ENCODE measurements at places on chromosomes 3 and 15.
A peak's percentile ranks its signal among the peaks of the same experiment; 100 is the strongest.

GRCh38 chr15:86644339-86644738 lies 564.7 kb downstream of the AGBL1 start:
- no peak for DNase-seq

GRCh38 chr3:143363276-143363675 lies 243.7 kb downstream of the CHST2 start:
- DNase-seq, result no peak

GRCh38 chr3:37926611-37927010 lies 64.0 kb upstream of the VILL start:
- no peak for DNase-seq

- no peak for DNase-seq
Observed at GRCh38 chr3:24944805-24945520, 450.3 kb upstream of the THRB start.

DNA sequence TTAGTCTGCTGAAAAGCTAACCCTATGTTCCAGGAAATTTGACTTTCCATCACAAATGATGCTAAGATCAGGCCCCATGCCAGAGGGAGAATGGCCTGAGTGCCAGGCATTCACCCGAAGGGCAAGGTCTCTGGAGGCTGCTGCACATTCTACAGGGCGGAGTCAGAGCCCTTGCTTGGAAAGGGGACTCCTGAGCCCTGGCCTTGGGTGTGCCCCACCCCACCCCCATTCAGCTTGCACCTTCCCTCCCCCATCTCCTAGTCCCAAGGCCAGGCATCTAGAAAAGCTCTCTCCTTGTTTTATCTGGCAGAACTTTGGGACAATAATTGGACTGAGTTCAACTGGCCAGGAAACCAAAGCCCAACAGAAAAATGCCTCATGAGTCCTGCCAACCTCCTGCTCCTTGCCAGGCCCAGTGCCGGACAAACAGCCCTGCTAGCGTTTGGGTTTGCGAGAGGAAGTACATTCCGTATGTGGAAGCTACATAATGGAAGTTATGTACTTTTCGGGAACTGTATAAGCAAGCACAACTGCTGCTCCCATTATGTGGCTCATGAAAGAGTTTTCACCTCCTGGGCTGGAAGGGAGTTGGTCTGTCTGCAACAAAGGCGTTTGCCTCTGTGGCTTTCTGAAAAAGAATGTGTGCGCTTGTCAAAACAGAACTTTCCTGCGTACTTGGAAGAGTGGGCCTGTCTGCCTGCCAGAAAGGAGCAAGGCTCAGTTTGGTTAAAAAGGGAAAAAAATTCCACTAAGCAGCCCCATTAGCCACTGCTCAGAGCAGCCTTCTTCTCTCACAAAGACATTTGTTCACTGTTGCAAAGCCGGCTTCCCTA lies 321.5 kb upstream of the CTNNB1 start:
- DNase-seq, result no peak

DNA sequence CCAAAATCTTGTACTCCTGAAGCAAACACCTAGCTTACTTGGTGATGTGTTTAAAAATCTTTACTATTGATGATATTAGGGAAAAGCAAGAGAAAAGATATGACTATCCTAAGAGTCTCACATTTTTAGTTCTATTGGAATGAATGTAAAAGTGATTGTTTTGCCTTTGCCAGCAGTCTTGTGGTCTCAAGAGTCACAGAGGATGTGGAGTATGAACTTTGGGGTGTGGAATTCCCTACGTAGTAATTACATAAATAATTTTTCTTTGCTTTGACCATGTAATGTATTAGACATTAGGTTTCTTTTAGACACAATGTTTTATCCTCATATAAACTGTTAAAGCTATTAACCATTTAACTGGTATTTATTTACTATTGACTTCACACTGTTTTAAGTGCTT lies 387.6 kb downstream of the NAALADL2 start:
- DNase-seq, result no peak

- no peak for DNase-seq
Observed at GRCh38 chr3:15978801-15979200, 181.0 kb upstream of the ANKRD28 start.

- no peak for DNase-seq
Observed at GRCh38 chr3:38538773-38539353, 42.7 kb downstream of the EXOG start.

DNA sequence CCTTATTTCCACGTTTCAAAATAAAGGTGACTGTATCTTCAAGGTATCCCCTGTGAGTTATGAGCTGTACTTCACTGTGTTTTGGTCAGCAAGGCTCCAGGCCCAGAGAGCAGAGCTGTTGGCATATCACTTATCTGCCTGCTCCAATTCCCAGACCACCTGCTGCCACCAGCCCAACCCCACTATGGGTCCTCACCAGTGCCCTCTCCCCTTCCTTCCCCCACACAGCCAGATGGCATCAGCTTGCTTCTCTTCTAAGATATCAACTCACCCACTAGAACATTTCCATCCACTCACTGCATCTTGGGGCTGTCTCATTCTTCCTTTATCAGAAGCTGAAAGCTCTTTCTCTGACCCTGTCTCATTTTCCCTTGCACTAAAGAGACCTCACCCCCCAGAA lies 136.9 kb upstream of the EIF1B start:
- DNase-seq, result no peak

GRCh38 chr3:105253225-105253624 lies 113.5 kb upstream of the ALCAM start:
- DNase-seq, result no peak

DNA sequence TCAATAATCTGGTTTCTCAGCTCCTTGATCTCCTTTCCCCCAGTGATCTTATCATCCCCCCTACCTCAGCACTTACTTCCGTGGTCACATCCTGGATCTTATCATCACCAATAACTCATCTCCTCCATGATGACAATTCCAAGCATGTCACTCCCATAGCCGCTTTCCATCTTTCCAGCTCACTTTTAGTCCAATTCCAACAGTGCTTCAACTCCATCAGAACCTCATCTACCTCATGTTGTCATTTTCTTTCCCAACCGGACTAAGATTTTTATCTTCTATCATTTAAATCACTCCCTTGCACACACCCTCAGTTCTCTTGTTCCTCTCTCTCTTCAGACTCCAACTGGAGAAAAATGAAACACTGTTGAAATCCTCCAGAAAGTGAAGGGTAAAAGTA lies 75.9 kb upstream of the UBE2E2 start:
- DNase-seq, result no peak

DNA sequence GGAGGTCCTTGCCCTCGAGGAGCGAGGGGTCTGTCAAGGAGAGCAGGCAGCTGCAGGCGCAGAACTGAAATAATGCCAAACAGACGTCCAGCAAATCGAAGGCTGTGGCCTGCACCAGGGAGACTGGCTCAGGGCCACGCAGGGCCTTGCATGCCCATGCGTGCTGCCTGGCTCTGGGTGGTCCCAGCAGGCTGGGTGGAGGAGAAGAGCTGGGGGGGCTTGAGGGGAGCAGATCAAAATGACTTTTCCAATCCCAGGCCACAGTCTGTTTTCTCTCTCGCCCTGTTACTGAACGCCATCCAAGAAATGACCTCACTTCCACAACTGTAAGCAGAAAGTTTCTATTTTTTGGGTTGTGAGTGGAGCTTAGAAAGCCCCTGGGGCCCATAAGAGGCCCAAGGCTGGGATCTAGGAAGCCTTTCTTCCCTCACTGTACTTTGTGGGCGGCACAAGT lies 96.9 kb upstream of the RPL32 start:
- no peak for DNase-seq

DNA sequence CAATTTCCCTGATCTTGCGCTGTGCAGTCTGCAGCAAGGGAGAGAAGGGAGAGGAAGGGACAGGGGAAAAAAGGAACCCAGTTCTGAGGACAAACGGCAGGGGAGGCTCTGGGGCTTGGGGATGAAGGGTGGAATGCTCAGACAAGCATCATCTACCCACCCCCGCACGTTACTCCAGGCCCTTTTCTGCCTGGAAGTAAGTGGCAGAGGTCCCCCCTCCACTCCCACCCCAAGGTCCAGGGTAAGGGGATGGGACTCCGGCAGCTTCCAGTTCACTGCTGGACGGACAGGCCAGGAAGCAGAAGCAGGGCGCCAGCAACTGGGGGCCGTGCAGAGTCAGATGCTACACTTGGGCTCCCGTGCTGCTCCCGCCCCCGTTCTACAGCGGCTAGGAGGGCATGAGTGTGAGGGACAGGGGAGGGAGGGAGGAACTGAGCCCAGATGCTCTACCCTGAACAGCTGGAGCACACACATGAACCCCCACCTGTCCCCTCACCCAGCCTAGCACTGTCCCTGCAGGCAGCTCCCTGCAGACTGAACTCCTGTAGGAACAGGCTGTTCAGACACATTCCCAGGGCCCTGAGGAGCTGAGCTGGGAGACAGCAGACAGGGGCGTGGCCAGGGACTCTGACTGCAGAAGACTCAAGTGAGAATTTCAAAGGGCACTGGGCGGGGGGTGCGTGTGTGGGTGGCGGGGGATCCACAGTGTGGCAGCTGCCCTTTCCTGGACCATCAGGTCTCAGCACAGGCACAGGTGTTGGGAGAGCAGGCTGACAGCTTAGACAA lies 59.7 kb downstream of the SENP2 start:
- DNase-seq, result peak; percentile 55

GRCh38 chr3:46468753-46469600 lies 4.3 kb upstream of the LTF start:
- DNase-seq, result no peak

GRCh38 chr3:119690043-119690656 lies 12.7 kb upstream of the CFAP91 start:
- DNase-seq, result no peak

- no peak for DNase-seq
Observed at GRCh38 chr15:41690636-41691035, 30.4 kb downstream of the MGA start.

DNA sequence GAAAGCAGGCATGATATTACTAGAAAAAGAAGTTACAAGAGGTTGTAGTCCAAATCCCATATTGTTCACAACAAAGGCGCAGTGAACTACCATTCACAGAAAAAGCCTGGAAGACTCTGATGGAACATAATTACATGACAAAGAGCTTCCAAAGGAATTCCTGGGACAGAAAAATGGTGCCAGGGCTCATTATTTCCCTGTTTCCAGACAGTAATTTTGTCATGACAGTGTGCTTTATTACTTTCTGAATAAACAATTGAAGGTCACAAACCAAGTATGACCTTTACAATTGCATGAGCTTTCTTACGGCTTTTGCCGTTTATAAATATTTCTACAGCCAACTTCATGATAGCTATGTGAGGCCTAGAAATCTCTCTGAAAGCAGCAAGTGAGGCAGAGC lies 61.0 kb downstream of the CYFIP1 start:
- no peak for DNase-seq

DNA sequence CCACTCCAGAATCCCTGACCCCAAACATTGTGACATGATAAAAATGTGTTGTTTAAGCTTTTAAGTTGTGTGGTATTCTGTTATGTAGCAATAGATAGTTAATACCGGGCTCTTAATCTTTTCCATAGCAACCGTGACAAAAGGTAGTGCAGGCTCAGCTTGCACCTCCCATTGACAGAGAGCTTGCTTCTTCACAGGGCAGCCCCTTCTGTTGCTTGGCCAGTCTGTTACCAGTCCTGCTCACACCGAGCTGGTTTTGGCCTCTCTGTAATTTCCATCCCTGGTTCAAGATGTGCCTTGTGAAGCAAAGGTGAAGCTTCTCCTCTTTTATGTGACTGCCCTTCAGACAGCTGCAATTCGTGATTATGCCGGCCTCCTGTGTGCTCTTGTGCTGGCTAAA lies 86.9 kb downstream of the CRYGS start:
- no peak for DNase-seq

GRCh38 chr15:56371495-56372147 lies 6.4 kb downstream of the TEX9 start:
- DNase-seq, result no peak

DNA sequence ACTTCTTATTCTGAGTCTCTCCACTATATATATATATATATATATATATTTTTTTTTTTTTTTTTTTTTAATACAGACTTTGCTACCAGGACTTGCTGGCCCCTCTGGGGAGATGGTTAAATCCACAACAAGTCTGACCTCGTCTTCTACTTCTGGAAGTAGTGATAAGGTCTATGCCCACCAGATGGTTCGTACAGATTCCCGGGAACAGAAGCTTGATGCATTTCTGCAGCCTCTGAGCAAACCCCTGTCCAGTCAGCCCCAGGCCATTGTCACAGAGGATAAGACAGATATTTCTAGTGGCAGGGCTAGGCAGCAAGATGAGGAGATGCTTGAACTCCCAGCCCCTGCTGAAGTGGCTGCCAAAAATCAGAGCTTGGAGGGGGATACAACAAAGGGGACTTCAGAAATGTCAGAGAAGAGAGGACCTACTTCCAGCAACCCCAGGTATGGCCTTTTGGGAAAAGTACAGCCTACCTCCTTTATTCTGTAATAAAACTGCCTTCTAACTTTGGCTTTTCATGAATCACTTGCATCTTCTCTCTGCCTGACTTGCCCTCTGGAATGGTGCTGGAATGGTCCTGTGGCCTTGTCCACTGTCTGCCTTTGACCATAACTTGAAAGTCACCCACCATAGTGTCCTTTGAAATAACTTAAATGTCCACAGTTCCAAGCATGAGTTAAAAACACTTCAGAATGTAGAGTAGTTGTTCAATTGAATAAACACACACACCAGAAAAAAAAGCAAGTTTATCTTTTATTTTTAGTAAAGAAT lies 32.4 kb downstream of the MLH1 start:
- no peak for DNase-seq

DNA sequence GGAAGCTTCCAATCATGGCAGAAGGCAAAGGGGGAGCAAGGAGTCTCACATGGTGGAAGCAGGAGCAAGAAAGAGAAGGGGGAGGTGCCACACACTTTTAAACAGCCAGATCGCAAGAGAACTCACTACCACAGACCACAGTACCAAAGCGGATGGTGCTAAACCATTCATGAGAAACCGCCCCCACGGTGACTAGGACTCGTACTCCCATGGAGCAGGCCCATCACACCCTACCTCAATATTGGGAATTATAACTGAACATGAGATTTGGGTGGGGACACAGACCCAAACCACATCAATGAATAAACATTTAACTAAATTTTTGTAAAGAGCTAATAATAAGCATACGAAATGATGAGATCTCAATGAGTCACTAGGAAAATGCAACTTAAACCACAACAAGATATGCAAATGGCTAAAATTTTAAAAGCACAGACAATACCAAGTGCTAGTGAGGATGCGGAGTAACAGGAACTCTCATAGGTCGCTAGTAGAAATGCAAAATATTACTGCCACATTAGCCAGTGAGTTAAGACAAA lies 10.0 kb downstream of the MRPS25 start:
- no peak for DNase-seq

- DNase-seq, result no peak
Observed at GRCh38 chr3:110470310-110470709, 601.3 kb upstream of the NECTIN3 start.

DNA sequence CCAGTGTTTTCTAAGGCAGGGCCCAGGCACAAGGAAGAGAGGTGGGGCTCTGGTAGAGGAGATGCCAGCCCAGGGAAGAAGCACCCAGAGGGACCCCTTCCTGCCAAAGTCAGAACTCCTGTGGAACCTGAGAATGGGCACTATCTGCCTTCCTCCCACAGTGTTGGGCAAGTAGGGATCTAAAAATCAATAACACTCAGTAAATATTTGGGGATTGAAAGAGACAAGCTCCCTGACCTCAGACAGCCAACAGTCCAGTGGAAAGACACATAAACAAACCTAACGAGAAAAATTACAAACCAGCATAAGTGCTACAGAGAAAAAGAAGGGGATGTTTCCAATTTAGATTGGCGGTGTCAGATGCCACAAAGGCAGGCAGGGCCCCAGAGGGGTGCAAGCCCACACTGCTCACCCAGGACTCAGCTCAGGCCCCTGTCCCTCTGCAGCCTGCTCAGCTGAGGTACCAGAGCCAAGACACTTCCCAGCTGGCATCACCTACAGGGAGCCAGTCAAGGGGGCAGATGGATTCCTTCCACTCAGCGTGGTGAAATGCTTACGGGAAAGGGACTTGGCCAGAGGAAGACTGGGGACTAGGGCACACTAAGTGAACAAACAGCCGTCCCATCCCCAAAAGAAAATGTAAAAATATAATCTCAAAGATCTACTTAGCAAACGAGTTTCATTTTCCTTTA lies 15.9 kb downstream of the ADCY5 start:
- no peak for DNase-seq
